Mucosa of gallbladder (tissue), 1 donor: ENCODE measurements at places on chromosomes 12 and 14.

GRCh38 chr12:15788233-15789219 is 662 bp downstream of the EPS8 start:
- peak; percentile 49 for DNase-seq

GRCh38 chr14:99566390-99567354 is 37.3 kb downstream of the CCDC85C start:
- DNase-seq, result no peak

DNA sequence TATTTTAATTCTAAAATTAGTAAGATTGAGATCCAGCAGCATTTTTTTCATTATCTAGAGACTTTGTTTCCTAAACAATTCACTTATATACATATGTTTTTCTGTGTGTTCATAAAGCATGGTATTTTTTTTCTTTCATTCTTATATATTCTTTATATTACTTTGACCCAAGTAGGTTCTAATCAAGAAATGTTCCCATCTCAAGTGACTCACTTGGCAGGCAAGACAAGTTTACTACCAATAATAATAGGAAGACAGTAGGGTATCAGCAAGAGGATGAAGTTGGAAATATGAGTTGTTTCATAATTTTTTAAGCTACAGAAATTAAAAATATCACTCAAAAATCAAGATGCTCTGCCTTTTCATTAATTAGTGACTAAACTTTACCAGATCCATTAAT is 613.4 kb upstream of the ATP2B1 start:
- DNase-seq, result no peak

DNA sequence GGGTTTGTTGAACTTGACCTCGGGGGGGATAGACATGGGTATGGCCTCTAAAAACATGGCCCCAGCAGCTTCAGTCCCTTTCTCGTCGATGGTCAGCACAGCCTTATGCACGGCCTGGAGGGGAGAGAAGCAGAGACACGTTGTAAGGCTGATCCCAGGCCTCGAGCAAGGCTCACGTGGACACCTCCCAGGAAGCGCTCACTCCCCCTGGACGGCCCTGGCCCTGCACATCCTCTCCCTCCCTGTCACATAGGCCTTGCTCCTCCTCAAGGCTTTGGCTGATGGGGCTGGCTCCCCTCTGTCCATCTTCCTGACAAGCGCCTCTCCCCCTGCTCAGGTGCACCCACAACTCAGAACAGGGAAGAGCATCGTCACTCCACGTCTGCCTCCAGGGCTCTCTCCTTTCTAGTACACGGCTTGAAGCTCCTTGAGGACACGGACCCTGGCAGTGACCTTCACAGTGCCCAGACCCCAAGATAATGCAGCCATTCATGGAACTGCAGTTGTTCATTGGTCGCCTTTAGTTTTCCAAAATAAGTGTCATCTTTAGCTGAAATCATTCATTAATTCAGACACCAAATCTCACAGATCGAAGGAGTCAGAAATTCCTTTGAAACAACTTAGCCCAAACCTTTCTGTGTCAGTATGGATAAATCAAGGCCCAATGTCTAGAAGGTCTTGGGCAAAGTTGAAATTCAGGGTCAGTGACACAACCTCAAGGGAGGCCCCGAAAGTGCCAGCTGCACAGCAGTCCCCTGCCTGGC is 9.7 kb downstream of the SERPINA1 start:
- DNase-seq, result no peak

GRCh38 chr12:15811214-15812127 is 22.3 kb upstream of the EPS8 start:
- no peak for DNase-seq

DNA sequence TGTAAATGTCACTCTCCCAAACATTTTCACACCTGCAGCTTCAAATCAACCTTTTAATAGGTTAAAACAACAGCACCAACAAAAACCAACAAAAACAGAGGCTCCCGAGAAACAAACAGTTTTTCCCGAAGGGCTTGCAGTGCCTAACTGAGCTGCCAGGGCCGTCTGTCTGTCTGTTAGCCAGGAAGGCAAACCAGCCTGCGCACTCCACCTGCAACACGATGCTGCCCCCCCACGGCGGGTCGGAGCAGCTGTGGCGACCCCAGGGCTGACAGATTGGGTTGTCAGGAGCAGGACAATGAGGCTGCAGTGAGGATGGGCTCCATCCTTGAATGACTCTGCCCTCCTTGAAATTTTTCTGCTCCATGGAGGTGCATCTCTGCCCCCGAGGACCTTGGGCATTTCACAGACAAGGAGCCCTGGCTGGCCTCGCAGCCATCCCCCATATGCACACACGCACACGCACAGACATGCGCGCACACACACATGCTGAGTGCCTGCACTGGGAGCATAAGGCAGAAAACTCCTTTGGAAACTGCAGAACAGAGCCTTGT is 2.6 kb downstream of the RTL1 start:
- peak; percentile 10 for DNase-seq

- DNase-seq, result no peak
Observed at GRCh38 chr12:118418385-118419057, 42.2 kb downstream of the SUDS3 start.

DNA sequence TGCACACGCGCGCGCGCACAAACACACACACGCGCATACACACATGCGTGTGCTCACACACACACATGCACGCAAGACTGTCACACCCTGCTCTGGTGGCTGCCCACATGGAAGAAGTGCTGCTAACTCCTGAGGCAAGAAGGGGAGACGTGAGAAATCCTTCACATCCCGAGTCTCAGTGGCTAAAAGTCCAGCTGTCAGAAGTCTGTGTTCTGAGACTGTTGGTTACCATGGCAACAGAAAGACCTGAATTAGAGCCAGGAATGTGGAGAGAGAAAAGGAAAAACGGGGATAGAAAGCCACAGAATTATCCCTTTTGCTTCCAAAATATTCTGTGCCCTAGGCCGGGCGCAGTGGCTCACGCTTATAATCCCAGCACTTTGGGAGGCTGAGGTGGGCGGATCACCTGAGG is 71.2 kb downstream of the PPFIBP1 start:
- DNase-seq, result peak; percentile 36

- DNase-seq, result no peak
Observed at GRCh38 chr14:24712909-24713308, 78.9 kb upstream of the GZMB start.

- no peak for DNase-seq
Observed at GRCh38 chr14:61512026-61512834, 183.1 kb upstream of the HIF1A start.

DNA sequence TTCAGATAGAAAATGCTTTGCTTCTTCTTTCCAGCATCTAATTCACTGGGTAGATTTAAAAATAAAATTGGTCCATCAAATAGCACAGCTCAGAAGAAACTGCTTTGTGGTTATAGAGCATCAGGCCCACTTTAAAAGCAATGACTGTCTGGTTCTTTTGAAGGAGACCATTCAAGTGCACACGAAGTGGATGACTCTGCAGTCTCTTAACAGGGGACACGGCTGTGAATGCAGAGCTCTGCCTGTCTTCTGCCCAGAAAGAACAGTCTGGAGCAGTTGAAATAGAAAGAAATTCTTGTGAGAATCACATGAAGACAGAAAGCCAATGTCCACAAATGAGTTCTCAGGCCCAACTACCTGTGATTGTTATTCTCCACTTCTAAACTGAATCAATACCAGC is 138.7 kb upstream of the PLEKHA5 start:
- no peak for DNase-seq

- no peak for DNase-seq
Observed at GRCh38 chr14:54814076-54814475, 88.5 kb downstream of the GCH1 start.

- no peak for DNase-seq
Observed at GRCh38 chr14:55794655-55795595, 214.9 kb downstream of the KTN1 start.

GRCh38 chr12:31557707-31558106 is 33.2 kb downstream of the DENND5B start:
- DNase-seq, result no peak

GRCh38 chr14:84006643-84007155 is 1523.2 kb upstream of the FLRT2 start:
- no peak for DNase-seq

GRCh38 chr14:50045837-50046236 is 70.5 kb downstream of the VCPKMT start:
- DNase-seq, result no peak

DNA sequence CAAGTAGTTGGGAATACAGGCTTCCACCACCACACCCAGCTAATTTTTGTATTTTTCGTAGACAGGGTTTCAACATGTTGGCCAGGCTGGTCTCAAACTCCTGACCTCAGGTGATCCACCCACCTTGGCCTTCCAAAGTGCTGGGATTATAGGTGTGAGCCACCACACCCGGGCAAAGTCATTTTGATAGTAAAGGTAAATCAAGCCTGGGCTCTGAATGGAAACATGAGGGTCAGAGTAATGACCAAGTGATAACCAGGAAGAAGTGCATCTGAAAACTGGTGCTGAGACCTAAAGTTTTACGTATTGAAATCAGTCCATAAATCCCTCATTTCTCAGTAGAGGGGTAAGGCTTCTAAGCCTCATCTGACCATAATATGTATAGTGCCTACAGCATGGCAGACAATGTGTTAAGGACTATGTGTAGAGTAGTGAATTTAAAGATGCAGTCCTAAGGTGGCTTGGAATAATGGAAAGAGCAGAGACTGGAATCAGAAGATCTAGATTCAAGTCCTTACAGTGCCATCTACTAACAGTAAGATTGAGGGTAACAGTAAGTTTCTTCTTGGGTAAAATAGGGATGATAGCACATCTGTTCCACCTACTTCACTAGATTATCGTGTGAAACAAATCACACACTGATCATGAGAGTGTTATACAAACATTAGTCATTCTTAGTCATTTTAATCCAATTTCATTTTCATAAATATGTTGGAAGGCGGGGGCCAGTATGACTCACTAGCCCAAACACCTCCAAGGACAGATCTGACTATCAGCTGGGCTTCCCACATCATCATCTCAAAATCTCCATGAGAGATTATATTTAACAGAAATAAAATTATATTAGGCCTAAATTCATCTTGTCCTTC is 11.2 kb downstream of the MAP4K5 start:
- no peak for DNase-seq

DNA sequence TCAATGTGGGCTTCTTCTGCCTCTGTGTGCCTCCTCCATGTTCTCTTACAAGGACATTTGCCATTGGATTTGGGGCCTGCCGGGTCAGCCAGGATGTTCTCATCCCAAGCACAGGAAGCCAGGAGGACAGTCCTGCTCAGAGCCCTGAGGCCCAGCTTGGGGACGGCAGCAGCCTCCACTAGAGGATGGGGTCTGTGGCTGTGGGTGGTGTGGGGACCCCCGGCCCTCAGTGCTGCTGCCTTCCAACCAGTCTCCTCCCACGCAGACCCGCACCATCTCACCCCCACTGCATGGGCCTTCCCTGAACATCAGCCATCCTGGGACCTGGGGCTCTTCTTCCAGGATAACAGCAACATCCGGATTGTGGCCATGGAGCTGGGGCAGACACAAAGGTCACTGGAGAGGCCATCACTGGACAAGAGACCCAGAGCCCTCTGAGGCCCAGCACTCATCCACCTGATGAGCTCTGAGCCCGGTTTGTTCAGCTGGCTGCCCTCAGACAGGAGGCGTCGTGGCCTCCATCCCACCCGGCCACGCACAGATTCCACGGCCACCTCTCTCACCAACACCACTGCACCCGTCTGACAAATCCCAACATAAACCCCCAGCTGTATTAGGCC is 56.5 kb upstream of the C14orf180 start:
- no peak for DNase-seq

DNA sequence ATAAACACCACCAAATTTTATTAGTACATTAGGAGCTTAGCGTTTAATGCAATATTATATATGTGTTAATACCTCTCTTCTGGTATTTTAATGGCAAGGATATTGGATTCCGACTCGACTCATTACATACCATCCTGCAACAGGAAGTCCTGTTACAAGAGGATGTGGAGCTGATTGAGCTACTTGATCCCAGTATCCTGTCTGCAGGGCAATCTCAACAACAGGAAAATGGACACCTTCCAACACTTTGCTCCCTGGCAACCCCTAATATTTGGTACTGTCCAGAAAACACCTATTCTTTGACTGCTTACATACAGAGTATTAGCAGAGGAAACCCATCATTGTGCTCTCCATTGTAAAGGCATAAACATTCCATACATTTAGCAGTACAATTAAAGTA is 45.2 kb downstream of the VEZT start:
- DNase-seq, result no peak

DNA sequence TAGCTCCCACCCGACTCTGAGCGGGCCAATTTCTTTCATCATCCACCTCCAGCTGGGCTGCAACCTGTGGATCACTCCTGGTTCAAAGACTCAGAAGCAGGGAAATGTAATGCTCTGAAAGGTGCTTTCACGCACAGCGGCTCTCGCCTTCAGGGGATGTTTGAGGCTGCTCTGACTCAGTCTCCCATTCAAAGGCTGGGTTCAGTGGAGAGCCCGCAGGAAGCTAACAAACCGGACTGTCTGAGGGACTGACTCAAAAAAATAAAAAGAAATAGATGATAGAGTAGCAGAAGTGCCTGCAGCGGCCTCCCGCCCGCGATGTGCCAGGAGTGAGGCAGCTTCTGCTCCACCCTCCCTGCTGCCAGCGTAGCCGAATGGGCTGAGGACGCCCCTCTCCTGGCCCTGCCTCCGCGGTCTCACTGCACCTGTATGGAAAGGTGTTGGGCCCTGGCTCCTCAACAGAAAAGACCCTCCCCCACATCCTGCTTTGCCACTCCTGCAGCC is 98.0 kb downstream of the GCH1 start:
- no peak for DNase-seq

DNA sequence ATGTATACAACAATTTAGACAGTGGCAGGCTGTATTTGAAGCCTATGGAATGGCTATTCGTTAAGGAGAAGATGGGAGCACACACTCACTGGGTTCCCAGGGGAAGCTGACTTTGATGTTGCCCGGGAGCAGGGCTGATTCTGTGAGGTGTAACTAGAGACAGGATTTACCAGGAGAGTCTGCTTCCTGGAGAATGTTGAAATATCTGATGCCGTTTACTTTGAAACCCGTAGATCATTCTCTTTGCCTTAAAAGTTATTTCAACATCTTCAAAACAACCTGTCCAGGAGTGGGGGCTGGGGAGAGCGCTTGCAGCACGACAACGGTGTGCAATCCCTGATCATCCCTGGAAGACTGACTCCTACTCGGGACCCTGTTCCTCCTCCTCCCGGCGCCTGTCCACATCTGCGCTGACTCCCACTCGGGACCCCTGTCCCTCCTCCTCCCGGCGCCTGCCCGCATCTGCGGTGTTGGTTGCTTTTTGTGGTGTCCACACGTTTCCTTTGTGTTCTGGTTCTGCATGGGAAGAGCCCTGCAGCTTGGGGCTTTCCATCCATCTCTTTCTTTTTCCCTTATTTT is 72.6 kb downstream of the AACS start:
- DNase-seq, result no peak

GRCh38 chr14:77011245-77011644 is 17.3 kb downstream of the IRF2BPL start:
- DNase-seq, result no peak

- no peak for DNase-seq
Observed at GRCh38 chr12:41106315-41106714, 81.8 kb upstream of the PDZRN4 start.

GRCh38 chr12:54374562-54375258 is 9.8 kb downstream of the ZNF385A start:
- DNase-seq, result no peak

- DNase-seq, result peak; percentile 72
Observed at GRCh38 chr14:24430143-24430681, 458 bp downstream of the KHNYN start.

GRCh38 chr12:58270966-58271705 is 329.8 kb downstream of the ATP23 start:
- no peak for DNase-seq
